Activated naive CD4-positive, alpha-beta T cell (primary cell): ENCODE measurements at places on chromosomes 5 and 9.

DNA sequence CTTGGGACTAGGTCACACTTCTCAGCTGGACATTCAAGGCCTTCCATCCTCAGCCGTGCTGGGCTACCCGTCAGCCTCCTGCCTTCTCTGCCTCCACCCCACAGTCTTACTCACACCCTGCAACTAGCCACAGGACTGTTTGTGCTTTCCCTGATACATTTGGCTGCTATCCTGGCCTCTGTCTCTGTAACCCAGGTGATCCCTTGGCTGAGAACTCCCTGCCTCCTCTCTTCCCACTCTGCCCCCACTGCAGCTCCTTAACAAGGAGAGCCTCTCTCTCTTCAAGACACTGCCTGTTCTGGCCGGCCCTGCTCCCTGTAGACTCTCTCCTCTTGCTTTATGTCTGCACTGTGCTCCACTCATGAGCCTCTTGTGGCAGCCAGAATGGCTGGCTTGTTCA lies 120.6 kb downstream of the MSX2 start:
- DNase-seq: no peak

GRCh38 chr5:37002176-37002751 lies 125.7 kb downstream of the NIPBL start:
- no peak for DNase-seq

GRCh38 chr5:96527768-96528661 lies 95.0 kb upstream of the PCSK1 start:
- no peak for DNase-seq

DNA sequence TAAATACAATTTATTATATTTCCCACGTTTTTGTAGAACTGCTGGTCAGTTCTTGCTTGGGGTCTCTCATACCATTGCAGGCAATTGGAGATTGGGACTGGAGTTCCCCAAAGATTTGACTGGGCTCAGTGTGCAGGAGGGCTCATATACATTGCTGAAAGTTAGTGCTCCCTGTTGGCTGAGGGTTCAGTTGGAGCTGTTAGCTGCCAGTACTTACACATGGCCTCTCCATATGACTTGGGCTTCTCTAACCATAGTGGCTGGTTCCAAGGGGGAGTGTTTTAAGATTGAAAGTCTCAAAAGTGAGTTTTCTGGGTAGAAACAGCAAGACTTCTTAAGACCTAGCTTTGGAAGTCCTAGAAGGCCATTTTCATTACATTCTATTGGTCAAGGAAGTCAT lies 102.9 kb downstream of the MAN2A1 start:
- DNase-seq: no peak

- no peak for DNase-seq
These were observed 4.4 kb upstream of the IL3 start for GRCh38 chr5:132055808-132056609.
